Stimulated activated CD4-positive, alpha-beta T cell treated with anti-CD3 and anti-CD28 coated beads, TNF-alpha, amount 100 ng/mL, for 1 hour (primary cell): ENCODE measurements at places on chromosomes 16 and 17.

- DNase-seq = no peak
These were observed 863.2 kb upstream of the GOT2 start for GRCh38 chr16:59597269-59597668.

GRCh38 chr16:88783391-88784073 is 1.5 kb downstream of the PIEZO1 start:
- no peak for DNase-seq

DNA sequence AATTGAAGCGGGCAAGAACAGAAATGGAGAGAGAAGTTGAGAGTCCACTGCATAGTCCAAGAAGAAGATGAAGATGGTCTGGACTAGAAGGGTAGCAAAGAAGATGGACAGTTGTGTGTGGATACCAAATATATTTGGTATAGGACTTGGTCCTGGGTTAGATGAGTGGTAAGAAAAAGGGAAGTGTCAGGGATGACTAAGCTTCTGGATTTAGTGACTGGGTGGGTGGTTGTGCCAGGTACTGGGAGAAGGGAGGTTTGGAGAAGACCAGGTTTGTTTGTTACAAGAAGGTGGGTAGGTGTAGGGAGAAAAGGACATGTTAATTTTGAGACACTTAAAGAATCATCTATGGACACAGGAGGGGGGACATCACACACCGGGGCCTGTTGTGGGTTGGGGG is 5.4 kb downstream of the VMP1 start:
- DNase-seq = no peak

GRCh38 chr17:66190738-66191592 is 968 bp downstream of the CEP112 start:
- no peak for DNase-seq

- no peak for DNase-seq
These were observed 15.4 kb upstream of the HSBP1 start for GRCh38 chr16:83792391-83792790.

- DNase-seq = no peak
These were observed 54.4 kb downstream of the SCNN1G start for GRCh38 chr16:23236983-23237382.

GRCh38 chr17:51119415-51120356 is 982 bp downstream of the SPAG9 start:
- peak; percentile 4 for DNase-seq

DNA sequence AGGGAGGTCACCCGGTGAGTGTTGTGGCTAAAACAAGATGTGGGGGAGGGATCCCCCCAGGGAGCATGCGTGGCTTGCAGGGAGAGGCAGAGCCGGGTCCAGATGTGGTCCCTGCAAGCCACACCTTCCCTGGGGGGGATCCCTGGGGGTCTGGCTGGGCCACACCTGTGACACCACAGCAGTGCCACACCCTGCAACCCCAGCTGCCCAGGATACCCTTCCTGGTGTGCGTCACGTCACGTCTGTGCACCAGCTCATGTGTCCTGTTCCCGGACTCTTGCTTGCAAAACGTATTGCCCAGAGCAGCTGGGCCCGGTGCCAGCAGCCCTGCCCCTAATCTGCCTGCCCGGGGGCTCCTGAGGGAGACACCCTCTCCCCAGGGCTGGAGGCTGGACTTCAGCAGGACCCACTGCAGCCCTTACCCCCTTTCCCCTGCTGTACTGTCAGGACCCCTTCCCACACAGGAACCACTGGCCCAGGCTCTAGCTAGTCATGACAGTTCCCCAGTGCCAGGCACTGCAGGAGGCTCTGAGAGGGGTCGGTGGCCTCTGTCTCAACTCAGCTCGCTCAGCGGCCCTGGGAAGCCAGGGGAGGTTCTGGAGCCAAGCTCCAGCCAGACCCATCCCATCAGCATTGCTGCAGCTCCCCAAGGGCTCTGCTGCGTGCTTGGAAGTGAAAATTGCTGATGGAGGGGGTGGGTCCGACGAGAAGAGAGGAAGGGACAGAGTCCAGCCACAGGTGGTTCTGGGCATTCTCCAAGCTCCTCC is 25.8 kb upstream of the ACSF3 start:
- DNase-seq = no peak

DNA sequence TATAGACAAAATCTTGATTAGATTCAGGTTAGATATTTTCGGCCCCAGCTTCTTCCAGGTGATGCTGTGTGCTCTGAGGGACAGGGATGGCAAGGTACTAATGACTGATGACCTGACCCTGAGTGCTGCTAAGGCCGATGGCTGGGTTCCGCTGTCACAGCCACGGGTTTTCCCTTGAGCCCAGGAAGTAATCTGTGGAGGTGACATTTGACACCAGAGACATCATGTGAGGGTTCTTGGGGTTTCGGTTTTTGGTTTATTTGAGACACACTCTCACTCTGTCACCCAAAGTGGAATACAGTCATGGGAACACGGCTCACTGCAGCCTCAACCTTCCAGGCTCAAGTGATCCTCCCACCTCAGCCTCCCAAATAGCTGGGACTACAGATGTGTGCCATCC is 9.8 kb downstream of the OTOP3 start:
- no peak for DNase-seq

GRCh38 chr17:21283482-21284318 is 811 bp upstream of the MAP2K3 start:
- DNase-seq = no peak

- no peak for DNase-seq
These were observed 9.8 kb downstream of the IL34 start for GRCh38 chr16:70656065-70656711.

DNA sequence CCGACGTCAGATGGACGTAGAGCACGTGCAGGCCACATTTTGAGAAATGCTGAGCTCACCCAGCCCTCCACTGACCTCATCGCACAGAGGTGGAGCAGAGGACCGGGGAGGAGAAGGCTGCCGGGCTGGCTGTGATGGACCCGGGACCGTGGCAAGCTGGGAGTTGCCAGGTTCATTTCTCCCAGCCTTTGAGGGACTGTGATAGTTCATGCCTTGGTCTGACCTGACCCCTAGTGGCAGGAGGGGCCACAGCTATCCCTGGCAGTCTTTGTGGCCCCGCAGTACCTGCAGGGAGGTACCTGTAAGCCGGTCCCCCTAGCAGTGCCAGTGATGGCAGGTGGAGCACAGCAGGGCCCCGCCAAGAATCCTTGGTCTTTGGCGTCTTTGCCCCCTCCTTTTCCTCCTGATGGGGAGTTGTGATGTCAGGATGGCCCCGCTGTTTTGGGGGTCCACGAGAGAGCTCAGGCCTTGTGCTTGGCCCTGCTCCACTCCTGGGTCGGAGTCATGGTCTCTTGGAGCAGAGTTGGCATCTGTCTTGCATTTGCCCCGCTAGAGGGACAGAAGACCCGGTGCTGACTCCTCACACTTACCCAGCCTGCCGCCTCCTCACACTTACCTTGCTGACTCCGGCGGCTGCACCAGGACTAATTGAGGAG is 50.4 kb downstream of the OR1D5 start:
- DNase-seq = peak; percentile 31
